Activated T-cell treated with anti-CD3 and anti-CD28 coated beads, Interleukin-2, amount 50 U/mL, for 72 hours (primary cell): ENCODE measurements at places on chromosomes 13 and 19.

DNA sequence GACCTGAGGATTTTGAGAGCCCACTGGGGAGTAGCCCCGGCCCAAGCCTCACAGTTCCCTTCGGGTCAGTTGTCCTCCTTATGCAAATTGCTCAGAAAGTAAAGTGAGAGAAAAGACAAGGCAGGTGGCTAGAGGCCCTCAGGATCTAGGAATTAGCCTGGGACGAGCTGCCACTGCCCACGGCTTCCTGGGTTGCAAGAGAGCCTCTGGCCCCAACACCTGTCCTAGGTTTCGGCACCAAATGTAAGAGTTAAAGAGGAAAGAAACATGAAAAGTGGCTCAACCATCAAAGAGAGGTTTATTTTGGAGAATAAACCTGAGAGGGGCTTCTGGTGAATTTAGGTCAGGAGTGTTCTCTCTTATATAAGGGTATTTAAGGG is 25.6 kb downstream of the TMEM255B start:
- no peak for DNase-seq

DNA sequence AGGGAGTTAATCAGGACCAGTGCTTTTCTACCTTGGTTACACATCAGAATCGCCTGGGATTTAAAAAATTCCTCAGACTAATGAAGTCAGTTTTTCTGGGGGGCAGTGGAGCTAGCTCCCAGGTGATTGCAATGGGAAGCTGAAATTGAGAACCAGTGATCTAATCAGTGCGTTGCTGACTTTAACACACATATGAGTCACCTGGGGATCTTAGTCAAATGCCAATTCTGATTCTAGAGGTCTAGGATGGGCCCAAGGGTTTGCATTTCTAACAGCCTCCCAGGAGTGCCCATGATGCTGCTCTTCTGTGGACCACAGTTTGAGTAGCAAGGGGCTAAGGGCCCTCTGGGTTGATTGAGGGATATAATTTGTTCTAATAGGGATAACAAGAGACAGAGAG is 54.5 kb downstream of the KL start:
- no peak for DNase-seq

DNA sequence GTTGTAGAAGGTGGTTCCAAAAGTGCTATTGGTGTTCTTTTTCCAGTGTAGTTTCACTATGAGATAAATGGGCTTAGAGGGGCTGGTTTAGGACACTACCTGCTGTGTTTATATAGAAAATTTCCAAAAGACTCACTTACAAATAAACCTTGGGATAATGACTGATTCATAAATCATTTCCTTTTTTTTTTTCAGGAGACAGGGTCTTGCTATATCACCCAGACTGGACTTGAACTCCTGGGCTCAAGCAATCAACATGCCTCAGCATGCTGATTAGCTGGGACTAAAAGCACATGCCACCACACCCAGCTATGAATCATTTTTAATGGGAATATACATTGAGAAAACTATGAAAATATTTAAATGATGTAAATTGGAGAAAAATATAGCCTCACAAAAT is 376.6 kb downstream of the PCDH9 start:
- no peak for DNase-seq

- no peak for DNase-seq
These were observed 336.3 kb downstream of the UQCRFS1 start for GRCh38 chr19:28876609-28877123.

DNA sequence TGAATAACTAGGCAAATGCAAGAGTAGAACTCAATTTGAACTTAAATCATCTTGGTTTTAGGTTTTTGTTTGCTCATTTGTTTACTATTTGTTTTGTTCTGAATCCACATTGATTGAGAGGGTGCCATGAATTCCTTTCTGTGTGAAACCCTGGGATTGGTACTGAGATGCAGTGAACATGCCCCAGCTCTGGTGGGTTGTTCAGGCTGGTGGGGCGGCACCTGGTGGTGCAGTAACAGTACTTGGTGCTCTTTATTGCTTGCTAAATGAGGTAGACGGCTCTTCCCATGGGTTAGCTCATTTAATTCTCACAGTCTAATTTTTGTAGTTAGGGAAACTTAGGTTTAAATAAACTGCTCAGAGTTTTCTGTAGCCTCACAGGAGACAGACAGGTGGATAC is 48.4 kb downstream of the WASF3 start:
- no peak for DNase-seq

- DNase-seq = no peak
These were observed 66.0 kb downstream of the ABCC4 start for GRCh38 chr13:95235199-95235756.

- no peak for DNase-seq
These were observed 2.9 kb downstream of the HIF3A start for GRCh38 chr19:46299695-46300094.

DNA sequence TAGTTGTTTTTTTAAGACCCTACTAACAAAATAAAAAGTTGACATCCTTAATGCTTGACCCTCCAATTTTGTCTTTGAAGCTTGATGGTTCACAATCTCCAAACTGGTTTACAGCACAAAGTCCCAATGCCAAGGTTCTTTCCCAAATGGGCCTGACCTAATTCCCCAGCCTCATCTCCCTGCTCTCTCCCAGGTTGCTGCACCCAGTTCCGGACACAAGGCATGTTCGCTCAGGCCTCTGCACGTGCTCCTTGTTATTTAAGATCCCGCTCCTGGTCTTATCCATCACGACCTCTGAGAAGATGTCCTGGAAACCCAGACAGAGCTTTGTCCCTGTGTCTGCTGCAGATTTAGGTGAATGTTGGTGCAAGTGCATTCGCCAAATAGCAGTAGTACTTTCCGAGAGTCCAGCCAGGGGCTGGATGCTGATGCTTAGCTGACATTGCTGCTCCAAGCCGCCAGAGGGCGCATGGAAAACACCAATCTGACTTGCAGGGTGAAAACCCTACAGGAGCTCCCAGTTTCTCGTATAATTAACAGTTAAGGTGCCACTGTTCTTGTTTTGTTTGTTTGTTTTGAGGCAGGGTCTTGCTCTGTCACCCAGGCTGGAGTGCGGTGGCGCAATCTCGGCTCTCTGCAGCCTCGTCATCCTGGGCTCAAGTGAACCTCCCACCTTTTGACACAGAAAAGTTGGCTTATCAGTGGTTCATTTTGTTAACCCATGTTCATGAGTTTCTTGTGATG is 18.5 kb downstream of the LYPD3 start:
- peak; percentile 71 for DNase-seq

- DNase-seq = no peak
These were observed 78.0 kb downstream of the MAP4K1 start for GRCh38 chr19:38539751-38540150.
